ENCODE measurements at places on chromosomes 5 and 9. TPM values are rescaled to one million over a fixed set of nuclear protein-coding genes. Genes with fewer than 3 reads are reported as not detected.

GRCh38 chr5:139651043-139651834, 3.1 kb downstream of the CXXC5 start:
- H3K4me1 ChIP-seq = peaks cover 43% of the 10 kb centered on the region
- no peak overlapping the region for H3K27ac ChIP-seq
- peaks cover 72% of the 10 kb centered on the region for H3K27me3 ChIP-seq

- H3K27me3 ChIP-seq = peaks cover 52% of the 10 kb centered on the region
- H3K4me1 ChIP-seq = peaks cover 5% of the 10 kb centered on the region
- H3K36me3 ChIP-seq = peaks cover 2% of the 10 kb centered on the region
- H3K27ac ChIP-seq = no peak overlapping the region
These were observed 2.1 kb downstream of the EDIL3 start for GRCh38 chr5:84382363-84383295.

DNA sequence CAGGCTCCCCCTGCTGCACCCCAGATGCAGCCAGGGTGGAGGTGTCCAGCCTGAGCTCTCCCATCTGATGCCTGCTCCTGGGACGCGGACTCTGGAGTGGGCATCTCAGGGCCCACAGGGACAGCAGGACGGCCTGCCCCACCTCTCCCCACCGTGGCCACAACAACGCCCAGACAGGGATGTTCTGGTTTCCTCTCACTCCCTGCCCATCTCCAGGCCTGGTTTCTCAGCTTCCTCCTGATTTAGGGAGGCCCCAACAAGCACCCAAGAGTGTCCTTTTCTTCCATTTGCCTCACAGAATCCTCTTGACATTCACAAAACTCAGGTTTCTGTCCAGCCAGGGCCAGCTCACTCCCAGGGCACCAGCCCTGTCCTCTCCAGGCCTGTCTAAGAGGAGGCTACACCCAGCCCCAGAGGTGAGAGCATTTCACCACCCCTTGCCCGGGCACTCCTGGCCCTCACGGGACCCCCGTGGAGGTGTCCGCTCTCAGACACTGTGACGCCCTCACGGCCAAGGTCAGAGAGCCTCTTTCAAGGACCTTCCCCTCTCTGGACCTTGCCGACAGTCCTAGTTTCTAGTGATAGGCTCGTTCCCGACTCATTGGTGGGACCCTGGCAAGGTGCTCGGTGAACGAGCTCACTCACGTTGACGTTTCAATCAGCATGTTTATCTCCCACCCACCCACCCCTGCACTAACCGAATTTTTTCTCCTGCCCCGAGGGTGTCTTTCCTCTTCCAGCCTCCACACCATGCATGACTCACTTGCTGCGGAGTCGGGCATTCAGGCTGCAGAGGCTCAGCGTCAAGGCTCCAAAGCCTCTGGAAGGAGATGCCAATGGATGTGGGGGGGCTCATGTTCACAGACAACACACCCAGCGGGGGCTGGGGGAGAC, 62.0 kb upstream of the UNC5A start:
- H3K4me3 ChIP-seq = no peak overlapping the region
- no peak for DNase-seq
- peaks cover 83% of the 10 kb centered on the region for H3K27me3 ChIP-seq

GRCh38 chr9:132948482-132949050, 4.2 kb upstream of the TSC1 start:
- H3K36me3 ChIP-seq = peaks cover 2% of the 10 kb centered on the region
- no peaks in the 10 kb centered on the region for H3K27me3 ChIP-seq
- DNase-seq = no peak

GRCh38 chr5:152094060-152094459, 169.4 kb upstream of the GLRA1 start:
- H3K27me3 ChIP-seq = no peaks in the 10 kb centered on the region
- H3K27ac ChIP-seq = no peak overlapping the region
- H3K4me1 ChIP-seq = peaks cover 10% of the 10 kb centered on the region
- no peak for DNase-seq
- H3K36me3 ChIP-seq = no peaks in the 10 kb centered on the region
- no peak overlapping the region for H3K4me3 ChIP-seq

DNA sequence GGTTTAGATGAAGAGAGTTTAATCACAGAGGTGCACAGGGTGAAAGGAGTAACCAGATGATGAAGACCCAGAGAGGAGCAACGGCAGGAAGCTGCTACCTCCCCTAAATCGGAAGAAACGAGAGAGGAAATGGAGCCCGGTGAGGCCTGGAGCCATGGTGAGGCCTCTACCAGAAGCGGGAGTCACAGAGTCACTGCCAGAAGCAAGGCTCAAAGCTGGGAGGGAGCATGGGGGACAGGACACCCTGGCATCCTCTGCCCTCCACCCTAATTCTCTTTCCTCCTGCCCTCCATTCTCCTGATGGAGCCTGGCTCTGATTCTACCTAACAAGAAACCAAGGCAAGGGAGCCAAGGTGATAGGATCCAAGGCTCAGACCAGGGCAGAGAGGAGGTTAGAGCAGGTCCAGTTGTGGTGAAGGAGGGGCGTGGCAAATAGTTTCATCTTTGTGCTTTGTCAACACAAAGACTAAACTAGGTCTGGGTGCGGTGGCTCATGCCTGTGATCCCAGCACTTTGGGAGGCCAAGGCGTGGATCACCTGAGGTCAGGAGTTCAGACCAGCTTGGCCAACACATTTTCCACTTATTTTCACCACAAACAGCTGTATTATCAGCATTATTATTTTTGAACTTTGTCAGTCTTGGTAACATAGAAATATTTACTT, 134.4 kb upstream of the RAI14 start:
- H3K27me3 ChIP-seq = peaks cover 16% of the 10 kb centered on the region
- no peaks in the 10 kb centered on the region for H3K36me3 ChIP-seq
- H3K27ac ChIP-seq = no peak overlapping the region

- no peaks in the 10 kb centered on the region for H3K4me1 ChIP-seq
- H3K36me3 ChIP-seq = no peaks in the 10 kb centered on the region
- H3K27ac ChIP-seq = no peak overlapping the region
- no peak overlapping the region for H3K4me3 ChIP-seq
These were observed 261.8 kb downstream of the GAS1 start for GRCh38 chr9:86685556-86685955.

GRCh38 chr5:100840370-100840769, 62.7 kb downstream of the ST8SIA4 start:
- peak overlapping the region; percentile 90 for H3K27ac ChIP-seq
- DNase-seq = peak; percentile 28
- peaks cover 65% of the 10 kb centered on the region for H3K4me1 ChIP-seq

GRCh38 chr5:135133698-135134515, 99.9 kb upstream of the PITX1 start:
- H3K36me3 ChIP-seq = no peaks in the 10 kb centered on the region
- no peaks in the 10 kb centered on the region for H3K4me1 ChIP-seq
- DNase-seq = no peak
- no peaks in the 10 kb centered on the region for H3K27me3 ChIP-seq
- no peak overlapping the region for H3K4me3 ChIP-seq
- H3K27ac ChIP-seq = no peak overlapping the region

DNA sequence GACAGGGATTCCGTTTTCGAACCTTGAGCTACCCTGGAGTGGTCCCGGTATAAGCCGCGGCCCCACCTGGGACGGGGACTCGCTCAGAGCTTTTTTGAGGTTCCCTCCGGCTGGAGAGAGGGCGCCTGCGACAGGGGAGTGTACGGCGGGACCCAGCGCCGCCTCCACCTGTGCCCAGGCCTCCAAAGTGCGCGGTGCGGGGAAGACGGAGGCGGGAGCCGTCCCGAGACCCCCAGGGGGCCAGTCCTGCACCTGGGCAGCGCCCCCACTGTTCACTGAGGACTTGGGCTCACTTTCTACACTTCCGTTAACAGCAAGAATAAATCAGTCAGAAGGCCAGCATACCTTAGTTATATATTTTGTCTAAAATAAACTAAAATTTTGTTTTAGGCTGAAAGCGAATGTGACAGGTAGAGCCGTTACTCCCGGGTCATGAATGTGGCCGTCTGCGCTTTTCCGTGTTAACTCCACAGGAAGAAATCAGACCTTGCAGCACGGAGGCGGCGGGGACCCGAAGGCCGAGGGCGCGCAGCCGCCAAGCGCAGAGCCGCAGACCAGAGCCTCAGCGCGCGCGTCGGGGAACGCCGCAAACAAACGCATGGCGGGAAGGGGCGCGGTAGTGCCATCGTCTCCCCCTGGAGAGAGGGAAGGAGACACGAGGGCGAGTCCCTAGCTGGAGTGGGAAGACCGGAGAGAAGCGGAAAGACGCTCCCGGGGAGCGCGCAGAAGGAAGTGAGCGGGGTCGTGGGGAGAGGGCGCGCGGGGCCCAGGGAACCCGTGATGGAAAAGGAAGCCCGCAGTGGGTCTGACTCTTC, 14.1 kb downstream of the TRIM7 start:
- H3K36me3 ChIP-seq = peaks cover 13% of the 10 kb centered on the region
- H3K27ac ChIP-seq = peak overlapping the region; percentile 98
- H3K4me1 ChIP-seq = peaks cover 44% of the 10 kb centered on the region
- H3K4me3 ChIP-seq = peak overlapping the region; percentile 88
- peaks cover 27% of the 10 kb centered on the region for H3K27me3 ChIP-seq
- DNase-seq = peak; percentile 63

DNA sequence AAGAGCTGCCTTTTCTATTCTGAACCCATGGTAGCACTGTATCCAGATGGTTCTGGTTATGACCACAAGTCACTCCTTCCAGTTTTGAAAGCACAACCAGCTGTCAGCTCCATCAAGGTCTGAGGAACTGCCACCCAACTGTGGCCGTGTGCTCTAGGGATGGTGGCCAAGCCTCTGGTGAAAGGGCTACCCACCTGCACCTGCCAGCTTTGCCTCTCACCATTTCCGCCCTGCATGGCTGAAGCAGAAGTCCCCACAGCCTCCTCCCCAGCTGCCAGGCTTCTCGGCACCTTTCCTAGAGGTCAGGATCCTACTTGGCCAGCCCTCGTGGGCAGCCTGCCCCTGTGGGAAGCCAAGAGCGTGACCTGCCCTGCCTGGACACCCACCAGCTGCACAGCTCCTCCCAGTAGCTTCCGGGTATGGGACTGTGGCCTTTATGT, 16.8 kb downstream of the SEMA5A start:
- H3K27ac ChIP-seq = no peak overlapping the region
- no peak overlapping the region for H3K4me3 ChIP-seq
- H3K36me3 ChIP-seq = no peaks in the 10 kb centered on the region
- H3K4me1 ChIP-seq = no peaks in the 10 kb centered on the region

DNA sequence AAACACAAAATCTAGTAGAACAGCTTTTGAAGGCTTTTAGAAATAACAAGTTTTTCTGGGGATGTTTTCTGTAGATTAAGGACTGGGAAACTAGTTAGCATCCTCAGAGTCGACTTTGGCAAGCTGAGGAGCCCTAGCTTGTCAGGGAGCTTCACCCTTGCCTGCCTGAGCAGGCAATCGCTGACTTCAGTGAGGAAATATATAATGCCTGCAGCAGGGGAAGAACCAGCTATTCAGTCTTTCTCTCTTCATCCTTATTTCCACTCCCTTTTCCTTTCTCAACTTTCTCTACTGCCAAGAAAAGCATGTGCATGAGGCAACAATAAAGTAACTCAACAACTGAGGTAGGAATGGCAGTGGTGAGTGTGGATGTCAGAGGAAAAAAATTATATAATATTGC, 54.7 kb downstream of the PLK2 start:
- H3K36me3 ChIP-seq = no peaks in the 10 kb centered on the region
- no peaks in the 10 kb centered on the region for H3K4me1 ChIP-seq
- H3K4me3 ChIP-seq = no peak overlapping the region
- H3K27ac ChIP-seq = no peak overlapping the region
- peaks cover 5% of the 10 kb centered on the region for H3K27me3 ChIP-seq
- no peak for DNase-seq

DNA sequence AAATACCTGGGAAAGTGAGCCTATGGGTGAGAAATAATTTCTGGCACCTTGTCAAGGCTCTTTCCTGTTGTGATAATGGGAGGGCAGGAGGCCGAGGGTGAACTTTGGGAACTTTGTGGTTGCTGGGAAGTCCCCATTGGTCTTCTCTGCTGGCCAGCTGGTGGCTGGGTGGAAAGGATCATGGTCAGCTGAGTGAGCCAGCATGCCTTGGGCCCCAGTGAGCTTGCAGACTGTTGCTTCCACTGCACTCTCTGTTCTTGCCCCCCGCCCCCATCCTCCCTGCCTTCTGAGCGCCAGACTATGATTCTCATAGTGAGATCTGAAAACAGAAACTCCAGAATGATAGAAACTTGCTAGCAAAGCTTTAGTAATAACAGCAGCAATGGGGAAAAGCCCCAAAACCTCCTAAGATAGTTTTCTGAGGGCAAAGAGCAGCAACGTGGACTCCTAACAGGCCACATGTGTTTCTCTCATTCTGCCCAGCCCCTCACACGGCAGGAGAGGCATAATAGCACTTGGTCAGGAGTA, 139.2 kb upstream of the SMARCA2 start:
- H3K4me1 ChIP-seq = peaks cover 35% of the 10 kb centered on the region
- H3K4me3 ChIP-seq = peak overlapping the region; percentile 38
- H3K27ac ChIP-seq = peak overlapping the region; percentile 96
- peaks cover 17% of the 10 kb centered on the region for H3K27me3 ChIP-seq
- peak; percentile 77 for DNase-seq
- H3K36me3 ChIP-seq = no peaks in the 10 kb centered on the region

GRCh38 chr5:151214614-151215545, 9.0 kb downstream of the CCDC69 start:
- peaks cover 82% of the 10 kb centered on the region for H3K4me1 ChIP-seq
- peak overlapping the region; percentile 93 for H3K4me3 ChIP-seq
- H3K36me3 ChIP-seq = peaks cover 53% of the 10 kb centered on the region
- H3K27ac ChIP-seq = peak overlapping the region; percentile 95
- peak; percentile 47 for DNase-seq

- no peak for DNase-seq
- no peak overlapping the region for H3K4me3 ChIP-seq
- no peaks in the 10 kb centered on the region for H3K27me3 ChIP-seq
- H3K36me3 ChIP-seq = peaks cover 18% of the 10 kb centered on the region
- no peaks in the 10 kb centered on the region for H3K4me1 ChIP-seq
These were observed 170.4 kb downstream of the FOCAD start for GRCh38 chr9:20854444-20854843.

DNA sequence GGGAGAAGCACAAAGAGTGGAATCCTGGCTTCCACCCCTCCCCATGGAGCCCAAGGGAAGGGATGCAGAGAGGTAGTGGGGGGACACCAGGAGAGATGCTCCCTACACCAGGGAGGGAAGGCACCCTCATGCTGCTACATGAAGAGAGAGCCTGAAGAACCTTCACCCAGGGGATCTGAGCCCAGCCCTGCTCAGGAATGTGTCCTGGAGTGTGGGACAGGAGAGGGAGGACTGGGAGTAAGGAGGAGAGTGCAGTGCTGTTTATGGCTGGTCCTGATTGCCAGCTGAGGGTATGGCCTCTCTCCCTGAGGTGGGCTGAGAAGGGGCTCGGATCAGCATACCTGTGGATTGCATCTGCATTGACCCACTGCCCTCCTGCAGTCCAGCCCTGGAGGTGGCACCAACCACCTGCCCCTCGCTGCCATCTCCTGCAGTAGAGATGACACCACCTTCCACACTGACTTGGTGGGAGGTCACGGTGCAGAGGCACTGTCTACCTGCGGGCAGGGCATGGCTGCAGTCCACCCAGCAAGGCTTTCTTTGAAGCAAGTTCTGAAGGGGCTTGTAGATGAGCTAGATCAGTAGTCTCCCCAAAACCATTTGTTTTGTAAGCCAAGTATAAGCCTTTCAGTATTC, 114.9 kb upstream of the SLC25A48 start:
- H3K4me1 ChIP-seq = no peaks in the 10 kb centered on the region
- H3K36me3 ChIP-seq = no peaks in the 10 kb centered on the region
- H3K27ac ChIP-seq = no peak overlapping the region

GRCh38 chr5:107815109-107815508, 144.4 kb upstream of the EFNA5 start:
- no peaks in the 10 kb centered on the region for H3K27me3 ChIP-seq
- no peaks in the 10 kb centered on the region for H3K4me1 ChIP-seq
- H3K36me3 ChIP-seq = no peaks in the 10 kb centered on the region
- H3K4me3 ChIP-seq = no peak overlapping the region
- H3K27ac ChIP-seq = no peak overlapping the region

Gene FLT4
- total RNA-seq = 6.0 TPM

Gene BTNL9
- 0.12 TPM for total RNA-seq

Gene LCN1
- not detected for total RNA-seq

Gene WDR38
- total RNA-seq = not detected

Gene AMBP
- total RNA-seq = not detected

Gene PCSK1
- not detected for total RNA-seq

Gene PCDHGC5
- total RNA-seq = not detected

Gene SGTB
- total RNA-seq = 17.0 TPM

Gene SHOC1
- not detected for total RNA-seq

All from activated naive CD8-positive, alpha-beta T cell treated with anti-CD3 and anti-CD28 coated beads for 36 hours (primary cell).